ENCODE measurements at places on chromosomes 1 and 21.

DNA sequence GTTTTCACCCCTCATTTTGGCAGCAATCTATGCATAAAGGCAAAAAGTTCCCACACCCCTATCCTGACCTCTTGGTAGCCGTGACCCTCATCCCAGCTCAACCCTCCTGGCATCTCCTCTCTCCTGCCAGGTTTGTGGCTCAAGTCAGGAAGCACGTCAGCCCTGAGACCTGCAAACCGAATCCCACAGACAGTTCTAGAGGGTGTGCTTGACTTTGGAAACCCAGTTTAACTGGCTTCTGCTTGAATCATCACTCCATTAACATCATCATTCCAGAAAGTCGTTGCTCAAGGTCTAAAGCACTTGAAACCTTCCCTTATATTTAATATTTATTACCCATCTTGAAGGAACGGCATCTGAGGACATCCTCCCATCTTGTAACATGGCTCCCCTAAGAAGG lies 133.4 kb upstream of the ERG start:
- DNase-seq = no peak

GRCh38 chr1:19689856-19690255 lies 25.2 kb downstream of the HTR6 start:
- no peak for DNase-seq

DNA sequence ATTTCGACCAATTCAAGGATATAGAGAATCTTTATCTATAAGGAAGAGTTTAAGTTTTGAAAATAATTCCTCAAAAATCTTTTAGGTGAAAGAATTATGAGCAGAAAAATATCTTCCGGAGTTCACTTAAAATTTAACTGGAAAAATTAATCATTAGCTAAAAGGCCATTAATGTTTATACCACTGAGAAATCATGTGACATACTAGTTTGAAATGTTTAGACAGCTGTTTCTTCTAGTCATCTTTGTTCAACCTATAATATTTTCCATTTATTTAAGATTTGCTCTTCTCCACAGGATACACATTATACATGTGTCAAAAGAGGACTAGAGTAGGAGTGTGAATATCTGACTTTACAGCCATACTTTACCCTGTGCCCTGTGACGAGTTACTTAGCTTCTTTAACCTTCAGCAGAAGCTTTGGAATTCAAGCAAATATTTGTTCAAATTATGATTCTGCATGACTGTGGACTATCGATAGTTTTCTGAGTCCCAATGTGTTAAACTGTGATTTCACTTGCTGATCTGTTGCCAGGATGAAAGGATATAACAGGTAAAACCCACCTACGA lies 374.8 kb downstream of the BRINP3 start:
- DNase-seq = no peak

DNA sequence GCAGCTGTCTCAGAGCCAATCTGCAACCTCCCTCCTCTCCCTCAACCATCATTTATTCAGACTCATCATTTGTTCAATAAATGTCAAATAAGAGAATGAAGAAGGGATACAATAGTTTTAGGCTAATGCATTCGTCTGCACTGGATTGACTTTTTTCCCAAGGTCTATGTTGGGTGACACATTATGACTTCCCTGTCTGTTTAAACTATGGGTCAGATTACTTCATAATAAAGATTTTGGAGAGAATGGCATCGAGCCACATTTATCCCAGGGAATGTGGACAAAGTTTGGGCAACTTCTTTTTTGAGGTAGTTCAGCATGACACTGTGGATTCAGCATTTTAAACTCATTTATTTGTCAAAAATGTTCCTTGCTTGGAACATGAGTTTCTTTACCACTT lies 107.4 kb upstream of the ADGRL2 start:
- DNase-seq = no peak
